HT1080 (cell line): ENCODE measurements at places on chromosomes 2 and 18. TPM values are rescaled to one million over a fixed set of nuclear protein-coding genes. Genes with fewer than 3 reads are reported as not detected.

TUBB6 gene
- 752 and 866 TPM in 2 replicates for total RNA-seq

MERTK gene
- 2.4 and 3.2 TPM in 2 replicates for total RNA-seq

SLC14A1 gene
- total RNA-seq, result 37.6 and 44.9 TPM in 2 replicates

SERPINB5 gene
- total RNA-seq, result 35.3 and 38.0 TPM in 2 replicates

SF3B1 gene
- total RNA-seq, result 137 and 168 TPM in 2 replicates

GREB1 gene
- 1.2 and 1.7 TPM in 2 replicates for total RNA-seq

TMEM163 gene
- total RNA-seq, result 0.47 and 1.0 TPM in 2 replicates

IKZF2 gene
- total RNA-seq, result 1.6 and 2.9 TPM in 2 replicates

GPD2 gene
- total RNA-seq, result 52.4 and 57.2 TPM in 2 replicates
